ENCODE measurements at places on chromosomes 13 and 19.

DNA sequence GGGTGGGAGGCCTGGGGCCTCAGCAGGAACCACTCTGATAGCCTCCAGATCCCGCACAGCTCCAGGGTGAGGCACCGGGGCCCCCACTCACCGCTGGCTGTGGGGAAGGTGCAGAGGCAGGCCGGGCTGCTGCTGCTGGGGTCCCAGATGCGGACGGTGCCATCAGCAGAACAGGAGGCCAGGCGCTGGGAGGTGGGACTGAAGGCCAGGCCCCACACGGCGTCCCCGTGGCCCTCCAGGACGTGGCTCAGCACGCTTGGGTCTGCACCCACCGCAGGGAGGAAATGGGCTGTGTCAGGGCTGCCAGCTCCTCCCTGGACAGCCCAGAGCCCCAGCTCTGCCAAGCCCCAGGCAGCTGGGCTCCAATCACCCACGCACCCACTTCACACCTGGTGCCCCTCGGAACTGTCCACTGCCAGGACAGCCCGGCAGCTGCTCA is 6.1 kb upstream of the PRKD2 start:
- DNase-seq, result no peak

DNA sequence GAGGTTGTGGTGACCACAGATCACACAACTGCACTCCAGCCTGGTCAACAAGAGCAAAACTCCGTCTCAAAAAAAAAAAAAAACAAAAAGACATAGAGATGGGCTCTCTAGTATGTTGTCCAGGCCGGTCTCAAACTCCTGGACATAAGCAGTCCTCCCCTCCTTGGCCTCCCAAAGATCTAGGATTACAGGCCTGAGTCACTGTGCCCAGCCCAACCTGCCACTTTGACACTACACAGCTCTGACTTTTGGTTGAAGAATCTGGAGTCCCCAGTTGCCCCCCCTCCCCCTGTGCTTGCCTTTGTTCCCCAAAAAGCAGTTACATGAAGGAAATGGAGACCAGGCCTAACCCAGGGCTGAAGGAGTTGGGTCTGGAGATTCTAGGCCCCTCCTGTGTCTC is 12.9 kb downstream of the CARM1 start:
- DNase-seq, result no peak

GRCh38 chr13:48621056-48621455 is 32.7 kb upstream of the CYSLTR2 start:
- DNase-seq, result no peak

- DNase-seq, result no peak
Observed at GRCh38 chr19:54677217-54677616, 14.4 kb downstream of the LILRB4 start.

GRCh38 chr13:49893591-49893990 is 42.5 kb downstream of the SPRYD7 start:
- DNase-seq, result no peak

DNA sequence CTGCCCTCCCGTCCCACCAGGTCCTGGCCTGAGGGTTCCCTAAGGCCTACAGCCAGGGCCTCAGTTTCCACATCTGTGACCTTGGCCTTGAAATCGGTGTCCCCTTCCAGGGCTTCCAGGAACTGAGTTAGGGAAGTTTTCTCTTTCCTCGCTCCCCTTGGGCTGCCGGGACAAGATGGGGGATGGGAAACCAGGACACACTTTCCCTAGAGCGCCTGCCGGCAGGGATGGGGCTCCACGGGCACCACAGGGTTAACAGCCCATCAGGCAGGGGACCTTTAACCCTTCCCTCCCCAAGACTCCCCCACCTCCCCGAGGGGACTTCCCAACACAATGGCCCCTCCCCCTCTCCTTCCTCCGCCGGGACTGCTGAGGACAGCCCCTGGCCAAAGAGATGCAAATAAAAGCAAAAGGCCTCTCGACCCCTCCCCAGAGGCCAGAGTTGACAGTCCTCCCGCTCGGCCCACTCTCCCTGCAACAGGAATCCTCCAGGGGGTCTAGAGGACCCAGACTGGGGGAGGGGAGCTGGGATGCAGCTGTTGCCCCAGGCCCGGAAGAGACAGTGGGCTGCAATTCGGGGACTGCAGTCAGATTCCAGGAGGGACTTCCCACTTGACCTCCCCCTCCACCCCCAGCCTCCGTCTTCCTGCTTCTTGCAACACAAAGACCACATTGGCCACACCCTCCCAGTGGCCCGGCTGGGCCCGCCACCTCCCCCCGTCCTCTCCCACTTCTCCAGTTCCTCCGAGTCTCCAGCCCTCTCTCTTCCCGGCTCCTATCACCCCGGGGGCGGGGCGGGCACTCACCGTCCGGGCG is 3.4 kb downstream of the BBC3 start:
- no peak for DNase-seq

DNA sequence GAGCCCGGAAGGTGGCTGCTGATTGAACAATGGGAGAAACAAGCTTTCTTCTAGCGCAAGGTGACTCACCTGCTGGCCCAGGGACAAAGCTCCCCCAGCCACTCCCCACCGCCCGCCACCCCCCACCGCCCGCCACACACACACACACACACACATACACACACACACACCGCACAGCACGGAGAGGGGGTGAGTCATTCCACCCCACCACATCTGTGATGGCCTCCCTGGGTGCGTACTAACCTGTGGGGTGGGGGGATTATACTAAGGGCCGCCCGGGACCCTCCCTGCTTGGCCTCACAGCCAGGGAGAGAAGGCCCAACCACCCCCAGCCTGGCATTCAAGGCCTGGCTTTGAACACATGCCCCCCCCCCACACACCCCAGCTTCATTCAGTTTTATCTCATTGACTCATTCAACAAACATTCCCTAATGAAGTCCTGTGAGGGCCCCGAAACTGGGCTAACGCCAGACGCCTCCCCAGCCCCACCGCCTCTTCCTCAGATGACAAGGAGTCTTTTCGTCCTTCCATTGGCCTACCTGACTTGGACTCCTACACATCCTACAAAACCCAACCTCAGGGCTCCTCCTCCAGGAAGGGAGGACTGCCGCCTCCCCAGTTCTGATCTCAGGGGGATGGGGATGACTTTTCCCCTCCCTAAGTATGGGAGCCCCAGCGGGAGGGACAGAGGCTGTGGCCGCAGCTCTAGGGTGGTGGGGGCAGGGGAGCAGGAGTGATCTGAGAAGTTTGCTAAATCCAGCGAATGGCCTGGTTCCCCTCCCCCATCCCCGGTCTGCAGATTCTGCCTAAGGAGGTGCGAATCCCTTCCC is 5.8 kb upstream of the ONECUT3 start:
- no peak for DNase-seq

DNA sequence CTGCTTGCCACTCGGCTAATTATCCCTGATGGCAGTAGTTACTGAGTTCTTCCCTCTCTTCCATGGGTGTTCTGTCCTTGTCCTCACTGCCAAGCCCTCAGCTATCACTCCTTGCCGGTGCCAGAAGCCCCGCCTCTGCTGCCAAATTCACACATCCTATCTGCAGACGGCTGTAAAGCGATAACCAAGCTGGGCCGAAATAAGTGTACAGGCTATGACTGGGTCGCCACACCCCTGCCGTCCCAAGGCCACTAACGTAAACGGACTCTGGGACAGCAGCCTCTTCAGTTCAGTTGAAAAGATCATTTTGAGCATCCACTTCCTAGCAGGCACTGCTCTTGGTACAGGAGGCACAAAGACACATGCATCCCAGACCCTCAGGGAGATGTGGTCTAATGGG is 13.3 kb downstream of the SLC7A1 start:
- DNase-seq, result no peak

GRCh38 chr19:45676851-45677263 is 8.8 kb downstream of the GIPR start:
- peak; percentile 42 for DNase-seq

GRCh38 chr13:50650592-50651504 is 192.6 kb downstream of the DLEU7 start:
- DNase-seq, result no peak

DNA sequence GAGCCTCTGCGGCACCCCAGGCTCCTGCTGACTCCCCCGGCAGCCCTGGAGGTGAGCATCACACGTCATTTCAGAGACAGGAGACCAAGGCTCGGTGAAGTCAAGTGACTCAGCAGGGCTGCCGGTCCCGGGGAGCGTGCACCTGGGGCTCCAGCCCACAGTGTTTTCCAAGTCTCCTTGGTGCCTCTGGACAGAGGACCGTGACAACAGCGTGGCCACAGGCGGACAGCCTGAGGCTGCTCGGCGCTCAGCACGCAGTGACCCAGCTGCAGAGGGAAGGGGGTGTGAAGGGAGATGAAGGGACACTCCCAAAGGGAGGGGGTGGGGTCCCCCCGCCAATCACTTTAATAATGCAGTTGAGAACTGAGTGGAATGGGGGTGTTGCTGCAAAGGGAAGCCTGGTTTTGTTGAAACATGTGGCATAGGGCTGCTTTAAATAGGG is 17.5 kb upstream of the ASPDH start:
- DNase-seq, result no peak

DNA sequence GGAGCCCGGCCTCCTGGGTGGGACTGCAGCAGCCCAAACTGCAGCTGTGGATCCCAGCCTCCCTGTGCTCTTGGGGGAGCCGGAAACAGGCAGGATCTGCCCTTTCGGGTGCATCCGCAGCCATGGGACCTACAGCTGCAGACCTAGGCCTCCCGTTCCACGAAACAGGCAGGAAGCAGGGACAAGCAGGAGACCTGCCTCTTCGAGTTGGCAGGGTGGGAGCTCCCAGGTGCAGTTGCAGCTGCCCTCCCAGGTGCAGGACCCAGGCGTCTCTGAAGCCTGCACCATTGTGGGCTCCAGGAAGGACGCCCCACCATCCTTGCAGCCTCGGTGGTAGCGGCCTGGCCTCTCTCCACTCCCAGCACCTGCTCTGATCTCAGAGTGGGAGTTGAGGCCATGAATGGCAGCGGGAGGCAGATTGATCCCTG is 189.0 kb upstream of the KLHL1 start:
- no peak for DNase-seq

GRCh38 chr13:46575301-46575771 is 22.4 kb downstream of the LRCH1 start:
- DNase-seq, result no peak

GRCh38 chr19:31616031-31616430 is 266.8 kb upstream of the TSHZ3 start:
- DNase-seq, result no peak

GRCh38 chr19:2041433-2041682 is 9.7 kb downstream of the MKNK2 start:
- no peak for DNase-seq

DNA sequence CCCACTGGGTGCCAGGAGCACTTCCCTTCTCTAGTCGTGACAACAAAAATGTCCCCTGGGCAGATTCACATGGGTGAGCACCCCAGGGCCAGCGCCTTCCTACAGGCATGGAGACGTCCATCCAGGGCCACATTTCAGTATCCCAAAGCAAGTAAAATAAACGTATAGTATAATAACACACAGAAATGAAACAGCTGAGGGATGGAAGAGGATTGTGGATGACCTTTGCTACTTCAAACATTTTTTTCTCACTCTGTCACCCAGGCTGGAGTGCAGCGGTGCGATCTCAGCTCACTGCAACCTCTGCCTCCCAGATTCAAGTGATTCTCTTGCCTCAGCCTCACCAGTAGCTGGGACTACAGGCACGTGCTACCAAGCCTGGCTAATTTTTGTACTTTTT is 28.2 kb downstream of the CILP2 start:
- no peak for DNase-seq

- no peak for DNase-seq
Observed at GRCh38 chr13:45296259-45296658, 44.7 kb downstream of the TPT1 start.

GRCh38 chr19:45705115-45705514 is 12.6 kb downstream of the QPCTL start:
- DNase-seq, result no peak

- no peak for DNase-seq
Observed at GRCh38 chr13:27833206-27833605, 40.9 kb downstream of the GSX1 start.

- no peak for DNase-seq
Observed at GRCh38 chr13:30845297-30846214, 60.5 kb upstream of the MEDAG start.

- no peak for DNase-seq
Observed at GRCh38 chr13:67278235-67278634, 48.1 kb upstream of the PCDH9 start.

DNA sequence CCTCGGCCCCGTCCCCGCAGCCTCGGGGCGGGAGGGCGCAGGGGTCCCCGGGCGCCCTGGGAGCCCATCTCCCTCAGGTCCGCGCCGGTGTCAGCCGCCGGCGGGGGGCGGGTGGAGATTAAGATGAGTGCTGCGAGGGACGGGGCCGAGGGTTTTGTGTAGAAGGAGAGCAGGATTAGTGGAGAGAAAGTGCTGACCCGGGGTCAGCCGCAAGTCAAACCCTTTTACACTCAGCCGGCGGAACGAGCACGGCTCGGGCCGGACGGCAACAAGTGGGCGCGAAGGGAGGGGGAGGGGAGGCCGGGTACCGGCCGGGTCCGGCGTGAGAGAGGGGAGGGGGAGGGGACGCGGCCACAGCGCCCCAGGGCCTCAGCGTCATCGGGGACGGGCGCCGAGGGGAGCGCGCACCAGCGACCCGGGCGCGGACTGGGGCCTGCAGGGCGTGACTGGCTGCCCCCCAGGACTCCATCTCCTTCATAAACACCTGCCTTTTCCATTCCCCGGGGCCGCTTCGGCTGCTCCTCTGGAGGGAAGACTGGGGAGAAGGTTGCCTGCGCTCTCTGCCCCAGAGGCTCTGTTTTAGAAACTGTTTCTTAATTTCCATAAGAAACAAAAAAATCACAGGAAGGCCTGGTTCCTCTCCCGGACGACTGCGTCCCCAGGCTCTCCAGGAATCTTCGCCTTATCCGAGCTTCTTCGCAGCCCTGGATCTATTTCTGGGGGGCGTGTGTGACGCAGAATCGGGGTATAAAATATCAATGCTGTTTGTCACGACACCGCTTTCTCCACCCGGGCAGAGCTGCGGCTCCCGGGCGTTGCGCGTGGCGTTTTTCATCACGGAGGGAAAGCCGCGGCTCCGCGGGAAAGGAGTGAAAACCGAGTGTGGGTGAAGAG is 6.5 kb downstream of the SOX1 start:
- no peak for DNase-seq

- DNase-seq, result peak; percentile 2
Observed at GRCh38 chr13:75480671-75481175, 1.2 kb downstream of the TBC1D4 start.

DNA sequence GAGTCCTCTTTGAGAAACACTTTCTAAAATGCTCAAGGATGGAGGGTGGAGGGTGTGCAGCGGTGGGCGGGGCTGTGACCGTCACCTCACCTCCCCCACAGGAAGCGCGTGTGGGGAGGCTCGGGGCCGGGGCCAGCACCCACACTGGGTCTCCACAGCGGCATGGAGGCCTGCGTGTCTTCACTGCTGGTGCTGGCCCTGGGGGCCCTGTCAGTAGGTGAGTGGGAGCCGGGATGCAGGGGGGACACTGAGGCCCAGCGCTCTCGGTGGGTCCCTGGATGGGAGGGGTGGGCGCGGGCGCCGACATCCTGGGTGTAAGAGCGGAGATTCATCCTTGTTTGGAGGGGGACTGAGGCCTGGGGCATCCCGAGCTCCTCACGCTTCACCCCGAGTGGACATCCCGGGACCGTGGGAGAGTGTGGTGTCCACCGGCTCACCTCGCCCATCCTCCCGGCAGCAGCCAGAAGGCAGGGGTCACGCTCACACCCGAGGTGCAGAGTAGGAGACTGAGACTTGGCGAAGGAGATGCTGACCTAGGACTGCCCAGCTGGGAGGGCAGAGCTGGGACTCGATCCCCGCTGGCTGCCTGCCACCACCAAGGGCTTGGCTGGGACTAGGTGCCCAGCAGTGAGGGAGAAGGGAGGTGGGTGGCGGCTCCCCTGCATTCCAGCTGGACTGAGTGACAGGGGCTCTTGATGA is at the start of gene GZMM:
Gene GZMM (plus strand): TSS at position 144 of the 699 bp plus-strand sequence. CDS start 19 bp downstream, at position 163.
- peak; percentile 68 for DNase-seq

- no peak for DNase-seq
Observed at GRCh38 chr13:95948656-95949055, 104.5 kb downstream of the UGGT2 start.

- DNase-seq, result no peak
Observed at GRCh38 chr13:102273111-102273510, 128.7 kb downstream of the FGF14 start.
